ENCODE measurements at places on chromosomes 5 and 9. TPM values are rescaled to one million over a fixed set of nuclear protein-coding genes. Genes with fewer than 3 reads are reported as not detected.

IRX2 gene
- total RNA-seq = 4.9 TPM

GRCh38 chr5:178241231-178241663 lies 8.6 kb upstream of the PHYKPL start:
- peaks cover 10% of the 10 kb centered on the region for H3K27me3 ChIP-seq
- H3K27ac ChIP-seq = no peak overlapping the region
- peaks cover 11% of the 10 kb centered on the region for H3K4me1 ChIP-seq

CAMK4 gene
- 4.1 TPM for total RNA-seq

MAMDC2 gene
- total RNA-seq = 4.0 TPM

GRCh38 chr5:14557203-14557770 lies 24.3 kb upstream of the OTULINL start:
- no peak overlapping the region for H3K4me3 ChIP-seq
- H3K27me3 ChIP-seq = peaks cover 48% of the 10 kb centered on the region
- H3K27ac ChIP-seq = no peak overlapping the region
- H3K36me3 ChIP-seq = no peaks in the 10 kb centered on the region
- DNase-seq = no peak

- no peaks in the 10 kb centered on the region for H3K36me3 ChIP-seq
- H3K4me3 ChIP-seq = peak overlapping the region; percentile 29
- peaks cover 81% of the 10 kb centered on the region for H3K4me1 ChIP-seq
- no peaks in the 10 kb centered on the region for H3K27me3 ChIP-seq
- DNase-seq = peak; percentile 81
These were observed 17.3 kb upstream of the TGFBI start for GRCh38 chr5:136011414-136012001.

DNA sequence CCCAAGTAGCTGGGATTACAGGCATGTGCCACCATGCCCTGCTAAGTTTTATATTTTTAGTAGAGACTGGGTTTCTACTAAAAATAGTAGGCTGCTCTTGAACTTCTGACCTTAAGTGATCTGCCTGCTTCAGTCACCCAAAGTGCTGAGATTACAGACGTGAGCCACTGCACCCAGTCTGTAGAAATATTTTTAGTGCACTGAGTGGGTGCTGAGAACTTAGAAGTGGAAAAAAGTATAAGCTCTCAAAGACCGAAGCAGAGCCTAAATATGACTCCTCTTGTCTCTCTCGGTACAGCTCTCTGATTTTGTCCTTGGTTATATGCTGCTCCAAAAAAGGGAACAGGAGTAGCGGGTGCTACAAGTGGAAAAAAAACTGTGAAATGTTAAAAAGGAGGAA lies 353.8 kb upstream of the IZUMO3 start:
- H3K27me3 ChIP-seq = no peaks in the 10 kb centered on the region
- no peak for DNase-seq
- no peaks in the 10 kb centered on the region for H3K36me3 ChIP-seq
- no peak overlapping the region for H3K27ac ChIP-seq
- no peaks in the 10 kb centered on the region for H3K4me1 ChIP-seq
- no peak overlapping the region for H3K4me3 ChIP-seq

DNA sequence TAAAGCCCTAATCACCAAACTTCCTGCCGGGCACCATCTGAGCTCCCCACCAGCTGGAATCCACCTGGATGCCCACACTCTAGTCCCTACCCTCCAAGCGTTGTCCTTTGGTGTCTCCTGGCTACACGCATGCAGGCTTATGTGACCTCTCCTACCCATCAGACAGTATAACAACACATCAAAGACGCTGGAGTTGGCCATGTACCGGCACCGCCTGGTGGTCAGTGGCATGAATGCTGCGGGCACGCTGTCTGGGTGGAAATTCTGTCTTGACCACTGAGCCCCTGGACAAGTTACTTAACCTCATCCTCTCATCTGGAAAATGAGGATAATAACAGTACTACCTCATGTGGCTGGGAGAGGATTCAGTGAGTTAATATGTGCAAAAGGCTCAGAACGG lies 23.4 kb upstream of the CORO2A start:
- DNase-seq = no peak
- peaks cover 24% of the 10 kb centered on the region for H3K36me3 ChIP-seq
- H3K27ac ChIP-seq = peak overlapping the region; percentile 35
- H3K27me3 ChIP-seq = no peaks in the 10 kb centered on the region
- no peak overlapping the region for H3K4me3 ChIP-seq
- peaks cover 24% of the 10 kb centered on the region for H3K4me1 ChIP-seq

CCDC183 gene
- 0.85 TPM for total RNA-seq

DNA sequence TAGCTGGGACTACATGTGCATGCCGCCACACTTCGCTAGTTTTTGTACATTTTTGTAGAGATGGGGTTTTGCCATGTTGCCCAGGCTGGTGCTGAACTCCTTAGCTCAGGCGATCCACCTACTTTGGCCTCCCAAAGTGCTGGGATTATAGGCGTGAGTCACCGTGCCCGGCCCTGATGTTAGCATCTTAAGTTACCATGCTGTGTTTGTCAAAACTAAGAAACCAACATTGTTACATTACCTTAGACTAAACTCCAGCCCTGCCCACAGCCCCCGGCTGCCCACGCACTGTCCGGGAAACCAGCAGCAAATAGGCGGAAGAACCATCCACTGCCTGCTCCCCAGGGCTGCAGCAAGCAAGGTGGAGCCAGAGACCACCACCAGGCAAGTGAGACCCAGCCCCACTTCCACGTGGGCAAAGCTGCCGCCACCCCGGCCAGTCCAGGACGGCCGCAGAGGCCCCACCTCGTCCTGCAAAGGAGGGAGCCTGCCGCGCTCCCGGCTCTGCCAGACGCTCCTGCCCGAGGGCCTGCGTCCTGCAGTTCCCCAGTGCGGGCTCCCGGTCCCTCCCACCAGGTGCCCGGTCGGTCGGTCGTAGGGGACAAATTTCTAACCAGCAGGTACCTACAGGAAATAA lies 35.7 kb upstream of the TXN start:
- H3K27ac ChIP-seq = no peak overlapping the region
- no peaks in the 10 kb centered on the region for H3K36me3 ChIP-seq
- H3K4me1 ChIP-seq = no peaks in the 10 kb centered on the region
- no peak overlapping the region for H3K4me3 ChIP-seq
- DNase-seq = no peak
- peaks cover 15% of the 10 kb centered on the region for H3K27me3 ChIP-seq

FOXD4L3 gene
- total RNA-seq = not detected

- H3K27ac ChIP-seq = no peak overlapping the region
- DNase-seq = no peak
- no peak overlapping the region for H3K4me3 ChIP-seq
- 0 out of 2 replicates have a peak, but pooled peaks cover 4% of the 10 kb centered on the region for H3K36me3 ChIP-seq
- no peaks in the 10 kb centered on the region for H3K4me1 ChIP-seq
These were observed 2085.2 kb upstream of the ACO1 start for GRCh38 chr9:30299126-30299780.

UNC13B gene
- 21.4 TPM for total RNA-seq

FAM174A gene
- 13.9 TPM for total RNA-seq

DNA sequence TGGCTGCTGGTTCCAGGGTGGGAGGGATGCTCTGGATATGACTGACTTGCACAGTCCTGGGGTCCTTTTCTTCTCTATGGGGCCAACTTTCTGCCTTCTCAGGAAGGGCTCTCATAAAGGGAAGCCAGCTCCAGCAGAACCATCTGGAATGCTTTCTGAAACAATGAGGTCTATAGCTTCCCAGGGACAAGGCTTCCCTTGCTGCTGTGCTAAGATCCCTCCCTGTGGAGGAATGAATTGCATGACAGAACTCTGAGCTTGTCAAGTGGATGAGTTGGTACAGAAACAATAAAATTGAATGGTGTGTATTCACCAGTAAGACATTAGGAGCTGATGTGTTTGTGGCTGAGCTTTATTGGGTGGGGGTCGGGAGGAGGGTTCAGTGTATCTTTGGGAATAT lies 19.8 kb downstream of the CKMT2 start:
- no peak overlapping the region for H3K27ac ChIP-seq
- H3K36me3 ChIP-seq = peaks cover 9% of the 10 kb centered on the region
- DNase-seq = no peak
- no peak overlapping the region for H3K4me3 ChIP-seq

- H3K36me3 ChIP-seq = no peaks in the 10 kb centered on the region
- H3K4me1 ChIP-seq = peaks cover 12% of the 10 kb centered on the region
- DNase-seq = no peak
- H3K27me3 ChIP-seq = no peaks in the 10 kb centered on the region
These were observed 14.4 kb upstream of the ARL15 start for GRCh38 chr5:54324651-54325271.

GRCh38 chr5:181217803-181218062 lies 5.3 kb upstream of the TRIM41 start:
- H3K4me3 ChIP-seq = peak overlapping the region; percentile 86
- no peaks in the 10 kb centered on the region for H3K36me3 ChIP-seq

GRCh38 chr5:167936944-167937634 lies 354.4 kb upstream of the WWC1 start:
- H3K27ac ChIP-seq = no peak overlapping the region
- peaks cover 41% of the 10 kb centered on the region for H3K4me1 ChIP-seq
- H3K36me3 ChIP-seq = no peaks in the 10 kb centered on the region
- peaks cover 3% of the 10 kb centered on the region for H3K27me3 ChIP-seq
- no peak overlapping the region for H3K4me3 ChIP-seq

- H3K4me3 ChIP-seq = no peak overlapping the region
- H3K27ac ChIP-seq = no peak overlapping the region
- DNase-seq = no peak
- H3K36me3 ChIP-seq = no peaks in the 10 kb centered on the region
- H3K4me1 ChIP-seq = no peaks in the 10 kb centered on the region
- no peaks in the 10 kb centered on the region for H3K27me3 ChIP-seq
These were observed 602.8 kb downstream of the IRX1 start for GRCh38 chr5:4198461-4198860.

- no peak overlapping the region for H3K4me3 ChIP-seq
- no peaks in the 10 kb centered on the region for H3K4me1 ChIP-seq
- H3K27me3 ChIP-seq = peaks cover 11% of the 10 kb centered on the region
- no peak overlapping the region for H3K27ac ChIP-seq
- H3K36me3 ChIP-seq = no peaks in the 10 kb centered on the region
These were observed 58.1 kb downstream of the CDO1 start for GRCh38 chr5:115758356-115758755.

- H3K36me3 ChIP-seq = peaks cover 42% of the 10 kb centered on the region
- DNase-seq = peak; percentile 43
- H3K4me3 ChIP-seq = no peak overlapping the region
- H3K4me1 ChIP-seq = peaks cover 34% of the 10 kb centered on the region
These were observed 18.5 kb downstream of the DDX31 start for GRCh38 chr9:132651259-132651658.

DNA sequence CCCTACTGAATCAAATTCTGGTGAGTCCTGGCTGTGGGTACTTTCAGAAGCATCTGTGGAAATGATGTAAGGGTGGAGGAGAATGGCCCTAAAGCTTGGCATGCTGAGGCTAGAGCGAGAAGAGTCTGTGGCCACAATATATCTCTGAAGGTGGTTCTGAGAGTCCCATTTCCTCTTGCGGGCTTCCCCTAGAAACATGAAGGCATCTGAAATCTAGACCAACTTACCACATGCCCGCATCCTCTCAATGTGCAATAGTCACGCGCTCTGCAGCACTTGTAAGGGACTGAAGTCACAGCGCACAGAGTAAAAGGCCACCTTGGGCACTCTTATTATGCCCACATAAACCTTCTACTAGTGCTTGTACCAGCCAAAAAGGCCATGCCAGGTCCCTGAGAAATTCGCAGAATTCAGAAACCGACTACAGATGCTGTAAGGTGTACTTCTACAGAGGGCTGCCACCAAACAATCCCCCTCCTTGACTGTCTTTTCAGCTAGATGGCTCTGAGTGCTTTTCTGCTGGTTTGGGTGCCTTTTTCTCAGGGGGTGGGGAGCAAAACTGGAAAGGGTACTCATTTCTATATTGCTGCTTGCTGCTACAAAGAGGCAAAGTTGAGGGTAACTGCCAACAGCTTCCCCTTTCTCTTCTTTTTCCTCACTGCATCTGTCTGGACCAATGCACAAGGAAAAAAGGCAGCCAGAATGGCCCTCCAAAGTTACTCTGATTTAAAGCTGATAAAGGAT lies 107.3 kb downstream of the ZDHHC21 start:
- H3K4me1 ChIP-seq = no peaks in the 10 kb centered on the region
- no peak for DNase-seq
- no peak overlapping the region for H3K4me3 ChIP-seq
- no peaks in the 10 kb centered on the region for H3K27me3 ChIP-seq
- H3K36me3 ChIP-seq = no peaks in the 10 kb centered on the region

- H3K4me3 ChIP-seq = no peak overlapping the region
- H3K27ac ChIP-seq = no peak overlapping the region
- no peaks in the 10 kb centered on the region for H3K27me3 ChIP-seq
- DNase-seq = no peak
- no peaks in the 10 kb centered on the region for H3K36me3 ChIP-seq
- peaks cover 7% of the 10 kb centered on the region for H3K4me1 ChIP-seq
These were observed 25.7 kb downstream of the CPEB4 start for GRCh38 chr5:173913686-173914321.

PCDHGB2 gene
- total RNA-seq = 5.2 TPM

All from HFFc6 (cell line).